ENCODE measurements at places on chromosomes 3 and 15.

DNA sequence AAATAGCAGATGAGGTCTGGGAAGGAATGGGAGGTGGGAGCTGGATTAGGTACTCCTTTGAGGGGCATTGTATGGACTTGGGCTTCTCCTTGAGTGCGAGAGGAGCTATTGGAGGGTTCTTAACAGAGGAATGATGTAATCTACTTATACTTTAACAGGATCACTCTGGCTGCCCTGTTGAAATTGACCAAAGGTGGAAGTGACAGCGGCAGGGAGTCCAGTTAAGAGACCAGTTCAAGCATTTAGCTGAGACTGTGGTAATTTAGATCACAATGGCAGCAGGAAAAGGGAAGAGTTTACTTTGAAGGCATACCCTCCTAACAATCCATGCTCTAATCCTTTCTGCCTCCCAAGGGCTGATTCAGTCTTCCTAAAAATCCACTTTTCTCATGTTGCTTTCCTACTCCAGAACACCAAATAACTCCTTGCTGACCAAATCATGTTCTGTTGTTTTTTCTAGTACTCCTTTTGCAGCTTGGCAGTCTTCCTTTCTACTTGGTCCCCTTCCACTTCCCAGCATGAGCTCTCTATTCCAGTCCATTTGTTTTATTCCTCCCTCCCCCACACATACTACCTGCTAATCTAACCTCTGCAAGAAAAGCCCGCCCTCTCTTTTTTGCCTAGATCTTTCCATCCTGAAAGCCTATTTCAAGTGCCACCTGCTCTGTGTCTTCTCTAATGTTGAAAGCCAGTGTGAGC lies 139.4 kb downstream of the NECTIN3 start:
- no peak for DNase-seq

GRCh38 chr15:48898446-48898845 lies 20.5 kb downstream of the EID1 start:
- no peak for DNase-seq

GRCh38 chr15:71146580-71146982 lies 31.3 kb downstream of the THSD4 start:
- DNase-seq = no peak

DNA sequence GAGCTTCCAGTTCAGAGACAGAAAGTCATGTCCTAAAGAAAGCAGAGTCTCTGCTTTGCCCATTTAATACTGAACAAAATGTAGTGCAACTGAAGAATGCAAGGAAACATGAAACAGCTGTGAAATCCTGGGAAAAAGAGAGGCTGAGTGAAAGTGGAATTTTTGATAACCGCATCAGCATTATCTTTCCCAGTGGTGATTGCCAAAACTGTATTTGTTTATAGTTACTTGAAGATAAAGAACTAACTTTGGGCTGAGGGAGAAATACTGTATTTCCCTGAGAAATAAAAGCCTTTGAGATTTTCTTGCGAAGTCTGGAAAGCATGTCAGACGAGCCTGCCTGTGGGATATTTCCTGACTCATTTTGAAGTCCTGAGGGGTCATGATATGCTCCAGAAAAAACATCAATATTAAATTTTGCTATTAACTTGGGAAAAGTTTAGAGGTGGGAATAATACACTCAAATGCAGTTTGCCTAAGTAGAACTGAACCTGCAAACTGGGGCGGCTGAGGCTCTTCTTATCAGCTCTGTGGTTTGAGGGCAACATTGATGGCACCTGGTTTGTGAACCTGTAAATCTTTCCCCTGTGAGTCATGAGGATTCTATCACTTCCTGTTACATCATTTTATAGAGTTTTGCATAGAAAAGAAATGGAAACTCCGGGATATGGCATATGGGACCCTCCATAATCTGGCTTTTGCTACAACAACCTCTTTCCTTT lies 855.3 kb downstream of the MCTP2 start:
- DNase-seq = no peak

DNA sequence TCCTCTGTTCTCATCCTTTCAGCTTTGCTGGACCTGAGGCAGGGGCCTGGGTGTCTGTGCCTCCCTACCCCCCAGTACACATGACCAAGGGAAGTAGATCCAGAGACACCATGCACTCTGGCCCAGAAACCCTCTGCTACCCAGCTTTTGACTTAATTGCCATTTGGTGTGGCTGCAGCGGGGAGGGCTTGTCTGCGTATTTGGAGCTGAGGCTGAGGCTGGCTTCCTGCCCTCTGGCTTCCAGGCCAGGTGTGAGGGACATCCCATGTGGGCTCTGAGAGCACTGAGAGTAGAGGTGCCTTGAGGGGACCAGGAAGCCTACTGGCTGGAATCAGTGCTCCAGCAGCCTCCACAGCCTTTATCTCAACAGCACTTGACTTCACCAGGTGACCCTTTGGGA lies 26.9 kb downstream of the PPCDC start:
- no peak for DNase-seq

GRCh38 chr15:80931191-80931590 lies 58.4 kb downstream of the MESD start:
- no peak for DNase-seq

- DNase-seq = no peak
Measured at GRCh38 chr3:13262493-13263211, 157.5 kb downstream of the NUP210 start.

DNA sequence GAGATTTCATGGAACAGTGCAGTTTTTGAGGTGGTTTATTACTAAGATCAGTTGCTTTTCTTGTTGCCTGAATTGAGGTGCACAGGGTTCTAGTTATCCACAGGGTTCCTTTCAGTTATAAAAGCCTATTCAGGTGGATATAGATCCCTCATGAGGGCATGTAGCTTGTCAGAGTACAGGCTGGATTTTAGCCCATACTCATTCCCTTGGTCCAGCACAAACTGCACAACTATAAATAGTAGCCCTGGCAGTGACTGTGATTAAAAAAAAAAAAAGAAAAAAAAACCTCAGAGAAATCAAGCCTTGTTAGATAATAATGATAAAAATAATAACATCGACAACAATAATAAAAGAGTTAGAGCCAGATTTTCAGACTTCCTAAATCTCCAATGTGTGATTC lies 154.3 kb downstream of the ZBBX start:
- DNase-seq = no peak

DNA sequence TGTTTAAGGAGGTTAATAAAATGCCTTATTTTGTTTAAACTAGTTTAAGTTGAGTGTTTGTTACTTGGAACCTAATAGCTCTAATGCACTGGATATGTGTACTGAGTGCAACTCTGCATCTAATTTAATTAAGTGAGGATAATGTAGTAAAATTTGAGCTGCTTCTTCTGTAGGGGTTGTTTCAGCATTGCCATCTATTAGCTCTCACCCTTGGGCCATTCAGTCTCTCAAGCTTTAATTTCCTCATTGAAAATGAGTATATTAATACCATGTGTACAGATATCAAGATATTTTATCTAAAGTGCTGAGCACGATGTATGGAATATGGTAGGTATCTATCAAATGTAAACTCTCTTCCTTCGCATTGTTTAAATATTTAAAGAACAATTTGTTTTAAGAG lies 375.7 kb upstream of the LRRC3B start:
- DNase-seq = no peak

- no peak for DNase-seq
Measured at GRCh38 chr15:88918738-88919137, 5.6 kb upstream of the MFGE8 start.

GRCh38 chr3:42670051-42670576 lies 15.2 kb upstream of the KLHL40 start:
- DNase-seq = no peak

DNA sequence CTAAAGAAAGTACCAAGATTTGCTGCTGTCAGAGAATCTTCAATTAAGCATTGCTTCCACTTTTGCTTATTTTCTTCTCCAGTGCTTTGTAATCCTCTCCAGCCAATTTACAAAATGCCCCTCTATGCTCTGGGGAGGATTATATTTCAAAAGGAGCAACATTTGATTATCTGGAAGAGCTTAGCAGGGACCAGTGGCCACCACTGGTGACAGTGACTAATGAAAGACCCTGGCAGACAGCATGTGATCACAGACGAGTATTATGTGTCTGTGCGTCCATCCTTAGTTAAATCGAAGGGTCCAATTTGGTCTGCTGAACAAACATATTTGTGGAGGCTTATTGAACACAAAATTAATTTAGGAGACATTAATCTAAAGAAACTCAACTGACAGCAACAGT lies 152.6 kb downstream of the ZNF621 start:
- no peak for DNase-seq

- no peak for DNase-seq
Measured at GRCh38 chr3:149967086-149967685, 3.5 kb downstream of the PFN2 start.

- no peak for DNase-seq
Measured at GRCh38 chr3:12813967-12814366, 17.5 kb downstream of the CAND2 start.

- no peak for DNase-seq
Measured at GRCh38 chr3:83457551-83457950, 1501.2 kb upstream of the CADM2 start.

- DNase-seq = no peak
Measured at GRCh38 chr15:100256970-100257650, 84.7 kb downstream of the ADAMTS17 start.

GRCh38 chr3:185470323-185470722 lies 28.5 kb downstream of the TMEM41A start:
- DNase-seq = no peak

DNA sequence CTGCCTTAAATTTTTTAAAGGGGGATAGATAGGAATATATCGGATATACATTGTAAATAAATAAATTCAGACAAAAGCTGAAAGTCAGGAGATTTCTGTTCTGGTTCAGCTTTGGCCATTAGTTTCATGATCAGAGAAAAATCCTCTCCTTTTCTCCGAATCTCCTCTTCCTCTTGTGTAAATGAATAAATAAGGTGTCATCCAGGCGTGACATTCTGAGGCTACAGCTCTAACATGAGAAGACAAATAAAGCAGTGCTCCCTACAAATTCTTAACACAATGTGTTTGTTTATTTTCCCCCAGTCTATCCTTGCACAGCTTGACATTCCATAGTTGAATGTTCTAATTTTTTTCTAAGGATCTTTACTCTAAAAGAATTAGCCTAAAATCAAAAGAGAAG lies 9.4 kb upstream of the MB21D2 start:
- DNase-seq = no peak

DNA sequence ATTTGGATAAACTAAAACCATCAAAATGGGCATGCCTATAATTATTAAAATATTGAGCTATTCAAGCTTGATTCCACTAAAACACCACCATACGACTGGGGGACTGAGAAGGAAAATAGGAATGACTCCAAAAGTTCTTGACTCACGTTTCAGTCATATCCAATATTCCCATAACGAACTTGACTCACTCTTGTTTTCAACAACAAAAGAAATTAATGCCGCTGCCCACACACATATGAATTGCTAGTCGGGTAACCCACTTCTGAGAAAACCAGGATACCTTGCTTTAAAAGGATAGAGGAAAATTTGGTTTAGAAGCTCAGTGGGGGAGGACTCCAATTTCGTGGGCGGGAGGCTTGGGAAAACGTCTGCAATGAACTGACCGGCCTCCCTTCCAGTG lies 5.2 kb downstream of the HTR3C start:
- DNase-seq = no peak

DNA sequence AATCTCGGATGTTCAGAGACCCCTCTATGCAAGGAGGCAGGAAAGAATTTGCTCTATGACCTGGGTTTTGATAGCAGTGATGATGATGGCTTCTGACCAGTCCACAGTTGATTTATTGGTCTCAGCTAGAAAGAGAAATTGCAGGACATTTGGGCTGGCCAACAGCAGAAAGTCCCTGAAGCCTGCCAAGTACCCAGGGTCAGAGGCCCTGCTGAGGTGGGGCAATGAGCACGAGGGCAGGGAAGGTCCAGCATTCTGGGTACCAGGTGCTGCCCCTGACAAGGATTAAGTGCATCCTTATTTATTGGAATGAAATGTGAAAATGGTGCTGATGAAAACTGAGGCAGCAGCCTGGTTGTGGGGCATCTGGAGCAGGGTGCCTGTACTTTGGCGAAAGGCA lies 19.8 kb downstream of the C3orf62 start:
- DNase-seq = no peak

DNA sequence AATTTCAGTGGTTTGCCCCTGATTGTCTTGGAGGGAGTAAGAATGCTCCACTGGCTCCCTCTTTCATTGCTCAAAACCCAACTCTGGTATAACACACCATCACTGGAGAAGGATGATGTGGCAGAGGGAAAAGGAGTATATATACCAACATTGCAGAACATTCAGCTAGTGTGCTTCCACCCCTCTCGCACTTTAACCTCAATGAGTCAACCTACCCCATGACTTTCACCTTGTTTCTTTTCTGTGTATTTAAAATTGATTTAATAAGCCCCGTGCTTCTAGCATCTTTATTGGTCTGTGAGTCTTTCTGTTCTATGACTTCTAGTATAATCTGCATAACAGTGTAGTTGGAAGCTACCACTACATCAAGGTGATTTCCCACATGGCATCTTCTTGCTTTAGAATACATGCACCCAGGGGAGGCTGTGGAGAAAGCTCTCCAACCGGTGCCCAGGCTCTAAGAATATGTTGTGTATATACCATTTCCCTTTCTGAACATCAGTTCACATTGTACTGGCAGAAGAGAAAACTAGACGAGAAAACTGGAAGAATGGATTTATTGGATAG lies 595.1 kb upstream of the TGFBR2 start:
- DNase-seq = no peak

DNA sequence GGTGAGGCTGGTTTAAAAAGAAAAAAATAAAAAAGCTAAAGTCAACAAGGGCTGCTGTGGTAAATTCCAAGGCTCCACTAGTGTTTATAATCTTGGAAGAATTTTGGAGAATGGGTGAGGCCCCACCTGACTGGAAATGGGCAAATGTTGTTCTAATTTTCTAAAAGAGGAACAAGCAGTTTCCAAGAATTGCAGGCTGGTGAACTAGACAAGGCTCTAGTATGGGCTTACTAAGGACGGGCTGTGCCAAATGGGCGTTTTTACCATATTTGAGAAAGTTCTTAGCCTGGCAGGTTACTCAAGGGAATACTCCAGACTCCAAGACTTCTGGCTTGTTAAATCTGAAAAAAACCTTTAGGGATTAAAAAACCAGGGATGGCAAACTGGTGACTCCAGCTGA lies 67.0 kb upstream of the ABHD2 start:
- no peak for DNase-seq

DNA sequence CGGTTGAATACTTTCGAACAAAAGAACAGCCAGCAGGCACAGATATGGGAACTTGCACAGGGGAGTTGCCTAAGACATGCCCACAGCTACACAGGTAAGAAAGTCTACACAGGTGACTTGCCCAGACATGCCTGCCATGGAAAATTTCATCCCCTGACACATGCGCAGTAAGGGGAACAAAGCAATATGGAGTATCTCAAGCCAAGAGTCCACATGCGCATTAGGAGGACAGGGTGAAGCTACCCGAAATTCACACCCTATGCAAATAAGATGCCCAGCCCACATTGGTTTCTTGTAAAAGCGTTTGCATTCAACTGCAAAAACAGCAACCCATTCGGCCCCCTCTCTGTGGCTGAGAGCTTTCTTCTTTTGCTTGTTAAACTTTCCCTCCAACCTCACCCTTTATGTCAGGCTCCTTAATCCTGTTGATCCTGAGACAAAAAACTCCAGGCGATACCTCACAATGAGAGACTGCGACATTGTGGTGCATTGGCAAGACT lies 49.3 kb upstream of the TRPM1 start:
- DNase-seq = no peak

- no peak for DNase-seq
Measured at GRCh38 chr3:112061152-112061551, 25.0 kb upstream of the C3orf52 start.

Measured in T-helper 2 cell (primary cell).